ENCODE measurements at places on chromosomes 2 and 18.

DNA sequence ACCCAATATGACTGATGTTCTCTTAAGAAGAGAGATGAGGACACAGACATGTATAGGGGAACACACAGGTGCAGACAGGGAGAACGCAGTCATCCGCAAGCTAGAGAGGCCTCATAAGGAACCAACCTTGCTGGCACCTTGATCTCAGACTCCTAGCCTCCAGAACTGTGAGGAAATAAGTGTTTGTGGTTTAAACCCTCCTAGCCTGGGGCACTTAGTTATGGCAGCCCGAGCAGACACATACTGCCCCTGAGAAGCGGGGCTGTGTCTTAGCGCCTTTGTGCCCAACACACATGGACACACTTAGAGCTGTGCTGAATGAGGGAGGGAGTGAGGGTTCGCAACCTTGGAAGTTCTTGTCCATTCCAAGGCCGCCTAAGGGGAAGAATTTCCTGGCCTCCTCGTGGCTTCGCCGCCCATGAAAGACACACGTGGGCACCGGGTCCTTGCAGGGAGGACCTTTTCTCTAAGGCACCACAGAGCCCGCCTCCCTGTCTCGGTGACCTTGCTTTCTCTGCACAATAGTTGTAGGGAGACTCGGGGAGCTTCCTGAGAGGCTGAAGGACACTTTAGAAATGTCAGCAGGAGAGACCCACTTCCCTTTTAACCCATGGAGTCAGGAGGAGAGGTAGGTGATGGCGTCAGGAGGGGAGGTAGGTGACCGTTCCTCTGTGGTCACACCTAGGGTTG, 224.5 kb upstream of the HDAC4 start:
- DNase-seq, result no peak

GRCh38 chr18:42614619-42615293, 500.7 kb downstream of the RIT2 start:
- DNase-seq, result no peak

DNA sequence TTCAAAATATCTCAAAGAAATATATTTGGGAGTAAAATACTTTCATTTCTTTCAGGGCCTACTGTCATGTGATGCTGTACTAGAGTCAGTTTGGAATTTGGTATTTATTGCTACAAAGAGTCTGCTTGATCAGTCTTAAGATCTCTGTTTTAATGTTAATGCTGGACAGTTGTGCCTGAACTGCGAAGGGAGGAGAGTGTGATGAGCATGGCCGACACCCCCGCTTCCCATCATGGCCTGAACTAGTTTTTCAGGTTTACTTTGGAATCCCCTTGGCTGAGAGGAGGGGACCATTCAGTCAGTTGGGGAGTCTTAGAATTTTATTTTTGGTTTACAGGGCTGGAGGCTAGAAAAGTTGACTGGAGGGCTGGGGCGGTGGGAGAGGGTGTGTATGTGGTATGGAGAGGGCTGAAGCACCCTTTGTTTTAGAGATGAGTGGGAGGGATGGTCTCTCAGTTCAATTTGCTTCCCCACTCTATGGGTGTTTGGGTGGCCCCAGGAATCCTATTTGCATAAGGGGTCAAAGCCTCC, 20.9 kb upstream of the TEX44 start:
- DNase-seq, result no peak

DNA sequence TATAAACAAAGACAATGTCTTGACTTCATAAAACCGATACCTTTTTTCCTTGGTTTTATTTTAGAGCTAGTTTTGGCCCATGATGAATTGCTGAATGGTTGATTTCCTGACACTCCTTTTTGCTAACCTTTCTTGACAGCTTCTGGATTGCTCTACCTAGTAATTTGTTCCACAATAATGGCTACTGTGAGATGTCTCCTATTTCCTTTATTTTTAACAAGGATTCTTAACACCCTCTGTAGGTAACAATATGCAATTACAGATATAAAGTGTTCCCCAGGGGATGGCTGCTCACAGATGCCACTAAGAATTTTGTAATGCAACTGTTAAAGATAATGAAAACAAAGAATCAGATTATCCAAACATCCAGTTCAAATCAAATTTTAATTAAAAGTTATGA, 100.8 kb upstream of the ATP5MC3 start:
- peak; percentile 34 for DNase-seq

- no peak for DNase-seq
Observed at GRCh38 chr2:159880729-159881128, 82.7 kb upstream of the CD302 start.

- no peak for DNase-seq
Observed at GRCh38 chr2:36952748-36953197, 13.6 kb downstream of the STRN start.

GRCh38 chr2:232075080-232075479, 113.6 kb downstream of the DIS3L2 start:
- peak; percentile 47 for DNase-seq

DNA sequence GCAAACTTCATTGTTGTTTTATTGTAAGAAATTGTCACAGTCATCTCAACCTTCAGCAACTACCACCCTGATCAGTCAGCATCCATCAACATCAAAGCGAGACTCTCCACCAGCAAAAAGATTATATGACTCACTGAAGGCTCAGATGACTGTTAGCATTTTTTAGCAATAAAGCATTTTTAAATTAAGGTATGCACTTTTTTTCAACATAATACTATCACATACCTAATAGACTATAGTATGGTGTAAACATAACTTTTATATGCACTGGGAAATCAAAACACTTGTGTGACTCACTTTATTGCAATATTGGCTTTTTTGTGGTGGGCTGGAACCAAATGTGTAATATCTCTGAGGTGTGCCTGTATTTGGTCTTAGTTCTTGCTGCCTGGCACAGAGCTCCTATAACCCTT, 15.6 kb downstream of the SCN1A start:
- no peak for DNase-seq

GRCh38 chr2:216830346-216830745, 29.5 kb downstream of the TNP1 start:
- no peak for DNase-seq

GRCh38 chr2:44246840-44247369, 28.4 kb upstream of the SLC3A1 start:
- DNase-seq, result peak; percentile 64

- DNase-seq, result peak; percentile 4
Observed at GRCh38 chr18:77650799-77651385, 401.2 kb downstream of the GALR1 start.

DNA sequence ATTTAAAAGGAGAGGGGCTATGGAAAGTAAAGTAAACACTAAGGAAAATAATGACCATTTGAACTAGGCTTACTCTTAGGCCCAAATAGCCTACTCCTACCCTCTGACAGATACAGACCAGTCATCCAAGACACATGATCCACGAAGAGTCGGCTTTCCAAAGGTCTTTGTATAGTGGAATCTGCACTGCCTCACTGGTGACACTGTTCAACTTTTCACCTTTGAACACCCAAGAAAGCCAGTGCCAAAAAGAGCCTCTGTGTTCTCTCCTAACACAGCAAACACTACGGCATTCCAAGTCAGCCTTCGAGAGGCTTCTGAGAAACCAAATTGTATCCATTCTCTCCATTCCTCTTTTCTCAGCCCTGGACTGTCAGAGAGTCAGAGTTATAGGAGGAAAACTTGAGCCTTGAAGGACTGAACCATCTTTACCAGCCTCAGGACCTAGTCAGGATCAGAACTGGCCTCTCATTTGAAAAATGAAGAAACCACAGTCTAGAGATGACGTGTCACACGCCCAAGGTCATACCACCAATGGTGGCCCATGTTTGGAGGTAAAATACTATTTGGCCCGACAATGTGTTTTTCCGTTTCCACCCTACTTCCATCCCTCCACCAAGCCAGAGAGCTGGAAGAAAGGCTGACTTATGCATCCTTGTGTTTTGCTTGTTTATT, 267.4 kb upstream of the ACVR2A start:
- no peak for DNase-seq

DNA sequence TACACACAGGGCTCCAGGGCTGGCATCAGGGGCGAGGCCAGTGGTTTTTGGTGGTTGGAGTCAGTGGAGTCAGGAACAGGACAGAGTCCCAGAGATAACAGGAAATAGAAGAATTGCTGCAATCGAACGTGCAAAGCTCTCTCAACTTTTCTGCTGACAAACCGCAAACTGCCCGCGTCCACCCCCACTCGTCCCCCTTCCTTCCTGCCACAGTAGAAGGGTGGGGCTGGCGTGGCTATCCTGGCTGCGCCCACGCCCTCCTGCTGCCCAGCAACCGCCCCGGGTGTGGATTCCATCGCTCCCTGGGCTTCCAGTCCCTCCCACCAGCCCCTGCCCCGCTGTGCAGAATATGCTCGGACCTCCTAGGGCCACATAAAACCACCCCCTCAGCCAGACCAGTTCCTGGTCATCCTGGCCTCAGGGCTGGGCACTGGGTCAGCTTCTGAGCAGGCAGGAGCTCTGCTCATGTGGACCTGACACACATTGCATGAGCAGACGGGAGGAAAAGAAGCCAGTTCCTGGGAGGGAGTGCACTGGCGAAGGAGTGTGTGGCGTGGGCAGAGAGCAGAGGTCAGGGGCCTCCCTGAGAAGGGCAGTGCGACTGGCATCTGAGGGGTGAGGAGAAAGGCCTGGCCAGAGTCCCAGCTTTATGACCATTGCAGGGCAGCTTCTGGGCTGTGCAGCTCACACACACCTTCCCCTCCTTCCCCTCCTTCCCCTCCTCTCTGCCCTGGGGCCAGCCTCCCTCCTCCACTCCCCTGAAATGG, 85.4 kb upstream of the ATG16L1 start:
- DNase-seq, result peak; percentile 45

- DNase-seq, result no peak
Observed at GRCh38 chr2:128511731-128512378, 193.2 kb upstream of the HS6ST1 start.

- no peak for DNase-seq
Observed at GRCh38 chr2:231241755-231242507, 43.5 kb downstream of the ARMC9 start.

GRCh38 chr2:122755281-122755780, 999.9 kb downstream of the TSN start:
- peak; percentile 62 for DNase-seq

Data from amniotic epithelial cell (primary cell).